ENCODE measurements at places on chromosomes 3 and 15.

DNA sequence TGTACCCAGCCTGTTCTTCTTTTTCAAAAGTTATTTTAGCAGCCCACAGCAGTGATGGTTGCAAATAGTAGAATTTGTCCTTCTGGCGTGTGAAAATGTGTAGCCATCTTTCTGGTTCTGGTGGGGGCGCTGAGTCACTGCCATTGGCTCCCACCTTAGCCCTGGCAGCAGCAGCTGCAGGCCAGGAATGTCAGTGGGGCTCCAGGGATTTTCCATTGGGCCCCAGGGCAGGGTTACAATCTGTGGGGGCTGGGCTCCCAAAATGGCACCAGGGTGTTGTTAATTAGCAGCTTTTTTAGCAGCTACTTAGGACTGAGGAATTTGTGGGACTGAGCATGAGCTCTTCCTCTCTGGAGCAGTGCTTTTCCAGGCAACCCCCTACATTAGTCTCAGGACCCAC lies 38.9 kb downstream of the TOPAZ1 start:
- DNase-seq = no peak

DNA sequence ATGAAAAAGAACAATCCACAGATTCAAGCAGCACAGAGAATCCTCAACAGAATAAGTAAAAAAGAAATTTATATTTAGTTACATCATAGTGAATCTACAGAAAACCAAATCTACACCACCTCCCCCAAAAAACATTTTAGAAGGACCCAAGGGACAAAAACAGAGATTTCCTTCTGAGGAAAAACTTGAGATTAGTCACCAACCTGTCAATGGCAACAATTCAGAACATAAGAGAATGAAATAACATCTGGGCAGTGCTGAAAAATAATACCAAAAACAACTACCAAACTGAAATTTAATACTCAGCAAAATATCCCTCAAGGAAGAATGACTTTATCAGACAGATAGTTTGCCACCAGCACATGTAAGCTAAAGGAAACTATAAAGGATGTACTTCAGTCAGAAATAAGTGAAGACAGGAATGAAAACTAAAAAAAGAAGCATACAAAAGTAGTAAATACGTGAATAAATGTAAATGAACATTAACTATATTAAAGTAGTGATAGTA lies 260.7 kb downstream of the ULK4 start:
- DNase-seq = no peak

DNA sequence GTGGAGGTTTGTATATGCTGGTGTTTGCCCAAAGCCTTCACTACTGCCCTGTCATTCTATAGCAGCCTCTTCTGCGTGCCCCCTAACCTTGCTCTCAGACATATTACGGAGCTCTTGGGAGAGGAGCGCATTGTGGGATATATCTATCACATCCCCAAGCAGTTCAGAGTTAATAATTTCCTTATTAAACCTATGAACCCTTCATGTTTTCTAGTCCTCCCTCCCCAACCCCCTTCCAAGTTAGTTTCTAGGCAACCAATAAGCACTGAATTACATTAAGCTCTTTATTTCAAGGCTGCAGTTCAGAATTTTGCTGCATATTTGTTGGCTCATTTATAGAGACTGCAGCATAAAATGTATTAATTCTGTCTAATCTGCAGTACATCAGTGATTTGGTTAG lies 57.3 kb upstream of the GRM7 start:
- DNase-seq = no peak

- DNase-seq = no peak
These were observed 1.8 kb upstream of the USF3 start for GRCh38 chr3:113698213-113698742.
